Right kidney (tissue), 9 donors: ENCODE measurements at places on chromosomes 5 and 9.

GRCh38 chr5:22549876-22550671 lies 303.1 kb downstream of the CDH12 start:
- no peak for DNase-seq

- no peak for DNase-seq
Observed at GRCh38 chr5:61277190-61277589, 54.9 kb upstream of the ZSWIM6 start.

- DNase-seq, result peak; percentile 51
Observed at GRCh38 chr5:151591144-151591819, at the start of gene FAT2. FAT2 (minus strand) TSS chr5:151591331; CDS start chr5:151568931, 22,400 bp downstream.

- no peak for DNase-seq
Observed at GRCh38 chr5:169812786-169813185, 167.5 kb downstream of the INSYN2B start.

DNA sequence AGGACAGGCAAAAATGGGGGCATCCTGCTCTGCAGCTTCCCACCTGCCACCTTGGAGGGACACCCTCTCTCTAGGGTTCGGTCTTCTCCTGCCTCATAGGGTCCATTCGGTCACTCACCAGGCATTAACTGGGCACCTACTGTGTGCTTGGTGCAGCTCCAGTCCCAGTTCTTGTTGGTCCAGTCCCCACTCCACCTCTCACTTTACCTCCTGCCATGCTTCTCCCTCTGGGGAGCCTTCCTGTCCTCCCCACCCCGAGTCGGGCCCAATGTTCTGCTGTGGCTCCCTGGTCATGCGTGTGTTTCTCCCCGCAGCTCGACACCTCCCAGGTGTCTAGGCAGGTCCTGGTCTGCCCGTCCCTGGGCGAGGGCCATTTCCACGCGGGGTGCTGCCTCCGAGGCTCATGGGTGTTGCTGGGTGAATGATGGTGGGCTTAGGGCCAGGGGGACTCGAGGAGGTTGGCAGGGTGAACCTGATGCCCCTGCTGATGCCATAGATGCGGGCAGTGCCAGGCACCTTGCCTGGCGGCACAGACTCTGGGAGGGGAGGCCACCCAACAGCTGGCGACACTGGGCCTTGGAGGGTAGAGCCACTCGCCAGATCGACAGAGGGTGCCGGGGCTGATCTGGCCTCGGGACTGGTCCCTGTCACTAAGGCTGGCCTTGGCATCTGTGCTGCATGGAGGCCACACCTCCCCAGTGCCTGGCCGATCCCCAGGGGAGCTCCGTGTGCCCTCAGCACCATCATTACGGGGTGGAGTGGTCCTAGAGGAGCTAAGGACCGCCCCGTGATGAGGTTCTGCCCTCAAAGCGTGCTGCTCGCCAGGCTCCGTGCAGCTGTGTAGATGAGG lies 66.0 kb upstream of the RNU6ATAC start:
- DNase-seq, result no peak

- DNase-seq, result no peak
Observed at GRCh38 chr5:122182491-122182921, 53.2 kb downstream of the ZNF474 start.

- no peak for DNase-seq
Observed at GRCh38 chr9:112112941-112113681, 62.0 kb downstream of the SUSD1 start.

GRCh38 chr9:97487107-97487506 lies 14.4 kb upstream of the TMOD1 start:
- no peak for DNase-seq

DNA sequence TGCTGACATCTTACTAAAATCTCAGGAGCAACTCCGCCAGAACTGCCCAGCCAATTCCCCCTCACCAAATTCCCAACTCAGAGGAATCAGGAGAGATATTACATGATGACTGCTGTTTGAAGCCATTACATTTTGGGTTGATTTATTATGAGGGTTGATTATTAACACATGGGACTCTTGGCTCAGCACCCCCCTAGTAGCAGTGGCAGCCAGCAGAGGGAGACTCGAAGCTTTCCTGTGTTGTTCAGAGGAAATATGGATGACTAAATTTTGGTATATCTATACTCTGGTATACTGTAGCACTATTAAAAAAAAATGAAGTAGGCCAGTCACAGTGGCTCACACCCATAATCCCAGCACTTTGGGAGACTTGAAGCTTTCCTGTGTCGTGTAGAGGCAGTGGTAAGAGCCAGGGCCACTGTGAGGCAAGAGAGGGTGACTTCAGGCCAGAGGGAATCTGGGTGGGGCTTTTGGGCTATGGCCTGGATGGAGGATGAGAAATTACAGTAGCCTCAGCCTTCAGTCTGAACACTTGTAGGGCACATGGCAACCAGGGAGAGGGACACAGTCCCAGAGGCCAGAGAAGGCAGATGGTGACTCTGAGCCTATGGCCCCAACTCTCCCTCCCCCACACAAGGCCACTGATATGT lies 111.4 kb downstream of the LHX2 start:
- no peak for DNase-seq

DNA sequence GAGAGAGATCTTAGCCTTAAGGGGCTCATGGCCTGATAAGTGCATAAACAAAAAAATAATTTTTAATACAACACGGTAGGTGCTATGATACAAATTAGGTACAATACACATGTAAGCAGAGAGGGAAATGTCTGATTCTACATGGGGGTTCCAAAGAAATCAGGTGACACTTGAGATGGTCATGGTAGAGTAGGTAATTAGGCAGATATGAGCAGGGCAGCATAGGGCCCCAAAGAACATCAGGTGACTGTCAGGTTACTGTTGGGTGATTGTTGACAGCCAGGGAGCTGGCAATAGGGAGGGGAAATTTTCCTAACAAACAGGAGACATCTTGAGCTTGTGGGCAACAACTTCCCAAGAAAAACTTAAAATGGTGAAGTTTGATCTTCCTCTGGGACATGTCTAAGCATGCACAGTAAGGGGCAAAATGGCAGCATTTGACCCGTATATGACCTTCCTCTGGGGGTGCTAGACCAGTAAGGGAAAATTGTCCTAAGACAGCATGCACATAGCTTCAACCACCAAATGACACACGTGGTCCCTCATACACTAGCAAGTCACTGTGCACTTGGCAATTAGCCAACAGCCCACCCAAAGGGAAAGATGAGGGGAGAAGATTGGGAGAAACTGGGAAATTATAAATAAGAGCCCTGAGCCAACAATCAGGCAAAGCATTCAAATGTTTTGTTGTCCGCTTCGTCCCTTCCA lies 37.3 kb upstream of the TENT4A start:
- no peak for DNase-seq

DNA sequence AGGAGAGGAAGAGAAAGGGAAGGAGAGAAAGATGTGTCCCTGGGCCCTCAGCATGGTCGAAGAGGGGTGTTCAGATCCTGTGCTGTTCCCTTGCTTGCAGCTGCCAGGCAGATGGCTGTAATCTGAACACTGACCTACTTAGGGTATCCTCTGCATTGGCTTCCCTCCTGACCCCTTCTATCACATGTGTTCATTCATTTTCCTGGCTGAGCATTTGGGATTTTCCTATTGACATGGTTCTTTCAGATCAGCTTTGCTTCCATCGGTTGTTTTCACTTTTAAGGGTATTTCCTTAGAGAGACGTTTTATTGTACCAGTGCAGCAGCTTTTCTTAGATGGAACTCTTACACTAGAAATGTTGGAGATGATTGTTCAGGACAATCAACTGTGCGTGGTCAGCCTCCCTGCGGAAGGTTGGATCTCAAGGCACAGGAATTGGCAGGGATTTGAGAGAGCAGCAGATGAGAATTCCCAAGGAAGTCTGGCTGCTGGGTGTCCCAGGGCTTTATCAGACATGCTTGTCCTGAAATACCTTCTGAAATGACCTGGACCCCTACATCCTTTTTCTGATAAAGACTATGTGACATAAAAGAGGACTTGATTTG lies 26.0 kb downstream of the ACTBL2 start:
- DNase-seq, result no peak

DNA sequence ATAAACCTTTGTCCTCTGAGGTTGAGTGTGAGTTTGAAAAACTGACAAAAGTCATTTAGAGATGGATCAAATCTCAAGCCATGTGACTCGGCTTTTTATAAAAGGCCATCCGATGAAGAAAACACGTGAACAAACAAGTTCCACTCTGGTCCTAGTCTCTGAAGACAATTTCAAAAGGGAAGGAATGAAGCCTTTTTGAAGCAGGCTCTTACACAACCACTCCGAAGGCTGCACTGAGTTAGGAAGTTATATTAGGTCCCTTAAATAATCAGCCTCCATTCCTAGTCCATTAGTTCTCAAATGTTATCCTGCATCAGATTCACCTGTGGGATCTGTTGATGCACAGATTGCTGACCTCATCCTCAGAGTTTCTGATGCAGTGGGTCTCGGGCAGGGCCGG lies 166.6 kb upstream of the HMHB1 start:
- no peak for DNase-seq

GRCh38 chr9:135698767-135699166 lies 514 bp downstream of the SOHLH1 start:
- no peak for DNase-seq

DNA sequence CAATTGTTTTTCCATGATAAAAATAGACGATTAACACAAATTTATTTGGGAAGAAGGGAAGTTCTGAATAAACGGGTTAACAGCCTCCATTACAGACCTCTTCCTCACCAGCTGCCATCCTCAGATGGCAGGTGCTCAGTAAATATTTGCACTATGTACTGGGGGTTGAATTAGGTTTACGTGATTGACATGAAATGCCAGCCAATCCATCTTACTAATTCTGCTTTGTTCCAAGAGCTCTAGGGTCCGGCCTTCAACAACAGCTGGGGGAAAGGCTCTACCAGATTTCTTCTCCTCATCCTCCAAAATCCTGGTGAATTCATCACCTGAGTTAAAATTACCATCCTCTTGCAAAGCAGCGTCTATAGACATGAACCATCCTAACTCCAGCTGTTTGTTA lies 104.6 kb downstream of the MTX3 start:
- no peak for DNase-seq

- DNase-seq, result no peak
Observed at GRCh38 chr5:79691007-79691406, 1.4 kb downstream of the CMYA5 start.

DNA sequence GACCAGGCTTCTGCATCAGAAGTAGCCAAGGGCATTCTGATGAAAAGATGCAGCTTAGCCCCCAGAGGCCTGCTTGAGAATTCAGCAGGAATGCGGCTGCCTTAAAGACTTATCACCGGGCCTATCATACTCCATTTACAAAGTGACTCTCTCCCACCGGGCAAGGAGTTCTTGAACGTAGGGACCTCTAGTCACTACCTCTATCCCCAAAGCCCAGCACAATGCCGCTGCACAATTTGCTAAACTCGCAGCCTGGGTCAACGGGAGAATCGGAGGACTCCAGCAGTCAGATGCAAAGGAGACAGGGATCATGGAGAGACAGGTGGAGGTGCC lies 661 bp downstream of the PDCL start:
- no peak for DNase-seq

GRCh38 chr5:124410539-124411488 lies 335.6 kb downstream of the ZNF608 start:
- no peak for DNase-seq

DNA sequence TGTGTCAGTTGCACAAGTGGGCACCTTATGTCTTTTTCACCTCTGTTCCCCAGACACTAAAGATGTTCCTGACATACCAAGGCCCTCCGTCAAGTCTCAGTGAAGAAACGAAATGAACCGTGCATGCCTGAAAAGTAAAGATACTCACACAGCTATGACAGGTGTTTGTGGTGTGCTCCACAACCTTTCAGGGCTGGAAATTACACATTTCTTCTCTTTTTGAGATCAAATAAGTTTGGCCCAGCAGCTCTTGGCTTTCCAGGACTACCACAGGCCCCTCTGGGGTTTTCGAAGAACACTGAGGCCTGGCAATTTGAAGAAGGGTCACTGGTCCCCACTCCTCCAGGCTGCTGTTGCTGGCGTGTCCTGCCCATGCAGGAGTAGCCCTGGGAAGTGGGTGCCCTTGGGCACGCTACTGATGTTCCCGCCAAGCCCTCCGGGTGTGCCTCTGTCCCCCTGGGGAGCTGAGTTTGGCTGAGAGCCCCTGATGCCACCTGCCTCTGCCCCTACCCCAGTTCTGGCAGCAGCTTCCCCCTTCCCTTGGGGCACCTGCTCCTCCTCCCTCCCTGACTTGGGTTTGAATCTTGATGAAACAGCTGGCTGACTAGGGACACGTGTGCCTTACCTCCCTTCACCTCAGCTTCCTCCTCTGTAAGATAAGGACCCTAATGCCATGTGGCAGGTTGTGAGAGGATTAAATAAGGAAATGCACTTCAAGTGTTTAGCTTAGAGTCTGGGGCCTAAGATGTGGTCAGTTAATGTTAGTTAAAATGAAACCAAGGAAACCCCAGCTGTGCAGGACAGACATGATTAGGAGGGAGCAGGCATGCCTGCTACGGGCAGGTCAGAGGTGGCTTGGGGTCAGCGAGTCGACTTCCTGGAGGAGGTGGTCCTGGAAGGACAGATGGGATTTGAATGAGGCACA lies 49.1 kb upstream of the GADD45G start:
- no peak for DNase-seq

GRCh38 chr5:38557792-38558191 lies 1.3 kb upstream of the LIFR start:
- DNase-seq, result no peak

GRCh38 chr9:4160249-4160648 lies 139.6 kb downstream of the GLIS3 start:
- no peak for DNase-seq

GRCh38 chr5:152864447-152864846 lies 459.4 kb upstream of the NMUR2 start:
- no peak for DNase-seq

- no peak for DNase-seq
Observed at GRCh38 chr5:119398727-119399466, 43.1 kb downstream of the TNFAIP8 start.

- DNase-seq, result no peak
Observed at GRCh38 chr9:129162497-129163197, 15.4 kb downstream of the IER5L start.

- peak; percentile 61 for DNase-seq
Observed at GRCh38 chr5:6583049-6583880, 49.6 kb downstream of the NSUN2 start.

GRCh38 chr5:58191443-58191842 lies 268.4 kb downstream of the PLK2 start:
- DNase-seq, result no peak

DNA sequence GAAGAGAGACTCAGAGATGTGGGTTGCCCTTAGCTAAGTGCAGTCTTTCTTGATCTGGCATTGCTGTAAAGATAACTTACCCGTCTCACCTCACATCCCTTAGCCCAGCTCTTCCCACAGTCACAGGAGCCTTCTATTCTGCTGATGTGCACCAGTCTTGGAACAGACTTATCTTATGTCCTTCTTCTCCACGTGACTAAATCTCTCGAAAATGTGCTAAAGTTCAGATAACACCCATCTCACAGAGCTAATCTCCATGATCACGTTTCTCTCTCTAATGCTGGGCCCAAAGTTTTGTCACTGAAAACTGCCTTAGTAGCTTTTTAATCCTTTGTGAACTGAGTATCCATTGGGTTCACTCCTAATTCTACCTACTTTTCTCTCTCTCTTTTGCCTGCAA lies 16.7 kb downstream of the SLC36A1 start:
- DNase-seq, result no peak

DNA sequence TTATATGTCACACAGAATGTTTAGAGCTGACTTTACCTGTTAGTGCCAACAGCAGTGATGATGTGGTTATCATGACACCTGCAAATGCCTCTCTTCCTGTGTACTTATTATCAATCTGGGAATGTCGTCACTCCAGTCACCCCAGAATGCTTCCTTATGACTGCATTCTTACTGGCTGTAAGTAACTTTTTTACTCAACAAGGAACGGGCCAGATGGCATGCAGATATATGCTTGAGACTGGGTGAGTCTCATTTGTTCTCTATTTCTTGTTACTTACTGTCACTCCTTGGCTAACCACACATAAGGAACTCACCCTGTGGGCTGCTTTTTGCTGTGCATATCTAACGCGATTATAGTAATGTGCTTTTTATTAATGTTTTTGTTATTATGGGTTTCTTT lies 385.5 kb upstream of the MEF2C start:
- no peak for DNase-seq
